ENCODE measurements at places on chromosomes 5 and 9.

GRCh38 chr5:145775893-145776444, 59.2 kb downstream of the PRELID2 start:
- no peak for DNase-seq

GRCh38 chr5:119402555-119402954, 46.7 kb downstream of the TNFAIP8 start:
- no peak for DNase-seq

GRCh38 chr9:131394464-131395156, 724 bp downstream of the PRRC2B start:
- DNase-seq: no peak

GRCh38 chr5:151632524-151632923, 41.4 kb upstream of the FAT2 start:
- DNase-seq: no peak

- no peak for DNase-seq
Observed at GRCh38 chr5:178209334-178210072, 5.2 kb downstream of the HNRNPAB start.

GRCh38 chr5:7894860-7895259, 25.9 kb downstream of the MTRR start:
- no peak for DNase-seq

DNA sequence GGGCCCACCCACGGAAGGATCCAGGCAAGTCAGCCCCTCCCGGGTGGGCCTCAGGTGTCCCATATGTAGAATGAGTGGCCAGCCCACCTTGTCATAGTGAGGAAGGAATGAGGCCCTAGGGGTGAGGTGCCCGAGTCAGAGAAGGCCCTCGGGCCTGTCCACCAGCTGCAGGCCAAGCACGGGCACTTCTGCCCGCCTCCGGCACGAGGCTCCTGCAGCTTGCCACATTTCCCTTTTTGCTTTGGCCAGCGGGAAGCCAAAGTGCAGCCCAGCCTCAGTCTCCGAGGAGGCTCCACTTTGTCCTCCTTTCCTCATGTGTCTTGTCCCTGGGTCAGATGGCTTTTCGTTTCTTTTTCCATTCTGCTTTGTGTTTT, 72.9 kb downstream of the PSMB7 start:
- no peak for DNase-seq

DNA sequence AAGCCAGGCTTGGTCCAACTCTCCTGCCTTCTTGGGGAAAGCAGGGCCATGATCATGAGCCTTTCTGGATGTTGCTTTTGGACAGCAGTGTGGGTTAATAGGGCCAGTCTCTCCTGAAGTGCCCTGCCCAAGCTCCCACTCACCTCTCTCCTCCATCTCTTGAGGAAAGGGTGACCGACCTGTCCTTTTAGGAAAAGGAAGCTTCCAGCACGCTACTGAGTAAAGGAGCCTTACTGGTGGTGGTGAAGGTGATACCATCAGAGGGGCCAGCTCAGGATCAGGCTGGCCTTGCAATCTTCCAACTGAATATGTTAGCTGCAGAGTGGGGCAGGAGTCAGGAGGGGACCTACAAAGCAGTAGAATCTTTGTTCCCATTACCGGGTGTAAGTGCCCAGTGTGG, 2.2 kb upstream of the RGS3 start:
- DNase-seq: no peak

GRCh38 chr5:138900281-138900965, 25.3 kb upstream of the LRRTM2 start:
- DNase-seq: no peak

GRCh38 chr5:116529615-116530014, 45.0 kb downstream of the SEMA6A start:
- no peak for DNase-seq

- DNase-seq: no peak
Observed at GRCh38 chr9:130414910-130415746, 29.6 kb upstream of the ASS1 start.

GRCh38 chr5:38775218-38775840, 70.5 kb upstream of the OSMR start:
- no peak for DNase-seq

DNA sequence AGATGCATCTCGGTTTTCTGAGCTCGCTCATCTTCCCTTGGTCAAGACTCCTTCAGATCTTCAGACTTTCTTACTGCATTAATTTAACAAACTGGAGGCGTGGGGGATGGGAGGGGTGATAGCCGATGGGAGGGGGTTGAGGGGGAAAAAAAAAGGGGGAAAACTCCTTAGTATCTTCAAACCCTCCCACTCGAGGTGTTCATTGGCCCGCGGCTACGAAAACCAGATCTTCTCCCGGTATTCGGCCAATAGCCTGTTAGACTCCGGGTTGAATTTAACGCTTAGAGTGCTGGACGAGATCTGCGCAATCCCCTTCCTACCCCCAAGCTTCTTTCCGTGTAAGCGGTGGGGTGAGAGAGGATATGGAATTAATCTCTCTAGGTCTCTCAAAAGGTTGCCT, 689 bp upstream of the GLRA1 start:
- DNase-seq: no peak

- DNase-seq: no peak
Observed at GRCh38 chr9:97722331-97722730, 25.2 kb upstream of the XPA start.

DNA sequence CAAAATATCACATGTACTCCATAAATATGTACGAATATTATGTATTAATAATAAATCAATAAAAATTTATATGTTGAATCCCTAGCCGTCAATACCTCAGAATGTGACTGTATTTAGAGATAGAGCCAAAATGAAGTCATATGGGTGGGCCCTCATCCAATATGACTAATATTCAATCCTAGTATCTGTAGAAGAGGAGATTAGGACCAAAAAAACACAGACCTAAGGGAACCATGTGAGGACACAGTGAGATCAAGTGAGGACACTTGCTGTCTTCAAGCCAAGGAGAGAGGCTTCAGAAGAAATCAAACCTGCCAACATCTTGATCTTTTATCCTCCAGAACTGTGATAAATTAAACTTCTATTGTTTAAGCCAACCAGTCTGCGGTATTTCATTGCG, 3.7 kb upstream of the AMACR start:
- DNase-seq: no peak

DNA sequence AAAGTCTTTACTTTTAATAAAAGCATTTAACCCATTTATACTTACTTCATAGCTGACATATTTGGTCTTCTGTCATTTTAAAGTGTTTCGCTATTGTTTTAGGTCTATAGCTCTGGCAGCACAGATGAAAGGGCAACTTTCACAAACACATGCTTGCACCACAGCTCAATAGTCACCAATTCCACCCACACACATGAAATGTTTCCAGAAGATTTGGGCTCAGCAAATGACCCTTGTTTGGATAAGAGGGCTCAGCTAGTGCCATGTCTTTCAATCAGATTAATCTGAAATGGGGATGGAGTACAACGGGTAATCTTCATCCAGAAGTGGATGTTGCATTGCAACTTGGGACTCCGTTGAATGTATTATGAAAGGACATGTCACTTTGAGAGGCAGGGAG, 176.0 kb downstream of the FGF18 start:
- no peak for DNase-seq

Measured in NCI-H1048 (cell line).